Memory B cell (primary cell): ENCODE measurements at places on chromosomes 13 and 19.

- no peak for DNase-seq
These were observed 21.9 kb upstream of the TTYH1 start for GRCh38 chr19:54393381-54393780.

GRCh38 chr19:17402982-17403855, 2.2 kb downstream of the BST2 start:
- no peak for DNase-seq

GRCh38 chr13:40779796-40780285, 8.9 kb upstream of the MRPS31 start:
- no peak for DNase-seq

- DNase-seq: no peak
These were observed 5.5 kb downstream of the ZNF493 start for GRCh38 chr19:21402303-21402985.

DNA sequence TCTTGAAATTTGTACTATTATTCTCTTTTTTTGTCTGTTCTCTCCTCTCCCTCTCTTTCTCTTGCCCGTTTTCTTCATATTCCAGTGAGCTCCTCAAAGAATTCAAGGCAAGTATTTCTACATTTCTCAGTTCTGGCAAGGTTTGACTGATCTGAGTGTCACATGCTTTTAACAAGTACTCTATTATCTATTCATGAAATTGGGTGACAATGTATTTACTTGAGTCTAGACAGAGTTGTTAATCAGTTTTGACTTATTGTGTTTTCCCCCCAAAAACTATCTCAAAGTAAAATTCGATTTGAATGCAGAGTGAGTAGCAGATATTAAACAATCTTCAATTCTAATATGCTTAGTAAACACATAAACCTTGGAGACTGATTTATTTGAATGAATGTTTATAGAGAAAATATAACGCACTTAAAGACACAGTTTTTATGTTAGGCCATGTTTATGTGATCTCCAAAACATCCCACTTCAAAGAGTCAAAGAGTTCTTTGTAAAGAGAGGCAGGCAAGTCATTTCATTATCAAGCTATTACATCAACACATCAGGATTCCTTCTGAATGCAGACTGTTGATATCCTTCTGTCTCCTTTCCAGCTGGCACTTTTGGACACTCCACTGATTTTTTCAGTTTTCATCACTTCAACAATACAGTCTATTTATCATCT, 166.6 kb downstream of the SLITRK6 start:
- DNase-seq: no peak
